ENCODE measurements at places on chromosomes 16 and 17. TPM values are rescaled to one million over a fixed set of nuclear protein-coding genes. Genes with fewer than 3 reads are reported as not detected.

Gene MRM1
- total RNA-seq = 9.3 TPM

- H3K27ac ChIP-seq = no peak overlapping the region
- H3K4me1 ChIP-seq = no peaks in the 10 kb centered on the region
- no peak for DNase-seq
- H3K27me3 ChIP-seq = no peaks in the 10 kb centered on the region
These were observed 688.8 kb upstream of the SALL1 start for GRCh38 chr16:51839727-51840462.

- H3K27me3 ChIP-seq = no peaks in the 10 kb centered on the region
- DNase-seq = no peak
- H3K4me1 ChIP-seq = no peaks in the 10 kb centered on the region
- no peak overlapping the region for H3K4me3 ChIP-seq
- H3K27ac ChIP-seq = no peak overlapping the region
These were observed 8.2 kb upstream of the RPL27 start for GRCh38 chr17:42989726-42990652.

GRCh38 chr17:77205396-77206125, 64.8 kb downstream of the SEC14L1 start:
- H3K36me3 ChIP-seq = peaks cover 8% of the 10 kb centered on the region
- H3K27me3 ChIP-seq = no peaks in the 10 kb centered on the region
- no peak overlapping the region for H3K27ac ChIP-seq
- H3K4me3 ChIP-seq = no peak overlapping the region

Gene ITGAD
- total RNA-seq = not detected

DNA sequence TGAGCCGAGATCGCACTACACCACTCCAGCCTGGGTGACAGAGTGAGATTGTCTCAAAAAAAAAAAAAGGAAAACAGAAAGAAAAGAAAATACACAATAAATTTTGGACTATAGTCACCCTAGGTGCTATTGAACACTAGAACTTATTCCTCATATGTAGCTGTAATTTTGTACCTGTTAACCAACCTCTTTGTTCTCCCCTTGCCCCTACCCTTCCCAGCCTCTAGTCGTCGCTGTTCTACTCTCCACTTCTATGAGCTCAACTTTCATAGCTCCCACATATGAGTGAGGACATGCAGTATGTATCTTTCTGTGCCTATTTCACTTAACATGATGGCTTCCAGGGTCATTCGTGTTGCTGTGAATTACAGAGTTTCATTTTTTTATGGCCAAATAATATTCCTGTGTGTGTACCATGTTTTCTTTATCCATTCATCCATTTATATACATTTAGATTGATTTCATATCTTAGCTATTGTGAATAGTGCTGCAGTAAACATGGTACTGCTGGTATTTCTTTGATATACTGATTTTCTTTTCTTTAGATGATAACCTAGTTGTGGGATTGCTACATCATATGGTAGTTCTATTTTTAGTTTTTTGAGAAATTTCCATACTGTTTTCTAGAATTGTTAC, 28.3 kb downstream of the VPS35L start:
- DNase-seq = peak; percentile 36
- H3K4me3 ChIP-seq = no peak overlapping the region
- H3K36me3 ChIP-seq = no peaks in the 10 kb centered on the region
- H3K27me3 ChIP-seq = no peaks in the 10 kb centered on the region
- no peaks in the 10 kb centered on the region for H3K4me1 ChIP-seq

GRCh38 chr16:11449716-11450115, 104.5 kb downstream of the RMI2 start:
- DNase-seq = no peak
- no peaks in the 10 kb centered on the region for H3K27me3 ChIP-seq
- H3K27ac ChIP-seq = no peak overlapping the region
- no peaks in the 10 kb centered on the region for H3K4me1 ChIP-seq

DNA sequence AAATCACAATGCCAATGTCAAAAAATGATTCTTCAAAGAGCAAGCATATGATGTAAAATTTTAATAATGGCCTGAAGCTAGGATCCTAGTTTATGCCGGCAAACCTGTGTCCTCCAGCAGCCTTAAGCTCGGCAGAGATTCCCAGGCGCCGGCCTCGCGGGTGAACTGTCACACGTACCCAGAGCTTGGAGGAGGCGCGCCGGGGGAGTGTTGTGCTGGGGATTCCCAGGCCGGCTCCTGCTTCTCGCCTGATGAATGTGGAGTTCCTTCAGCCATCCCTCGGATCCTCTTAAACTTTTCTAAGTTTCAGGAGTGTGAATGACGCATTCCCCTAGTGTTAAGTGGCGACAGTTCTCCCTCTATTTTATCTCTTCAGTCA, 19.1 kb upstream of the NTN1 start:
- no peak overlapping the region for H3K27ac ChIP-seq
- H3K27me3 ChIP-seq = no peaks in the 10 kb centered on the region
- DNase-seq = no peak
- H3K4me1 ChIP-seq = no peaks in the 10 kb centered on the region
- no peaks in the 10 kb centered on the region for H3K36me3 ChIP-seq

DNA sequence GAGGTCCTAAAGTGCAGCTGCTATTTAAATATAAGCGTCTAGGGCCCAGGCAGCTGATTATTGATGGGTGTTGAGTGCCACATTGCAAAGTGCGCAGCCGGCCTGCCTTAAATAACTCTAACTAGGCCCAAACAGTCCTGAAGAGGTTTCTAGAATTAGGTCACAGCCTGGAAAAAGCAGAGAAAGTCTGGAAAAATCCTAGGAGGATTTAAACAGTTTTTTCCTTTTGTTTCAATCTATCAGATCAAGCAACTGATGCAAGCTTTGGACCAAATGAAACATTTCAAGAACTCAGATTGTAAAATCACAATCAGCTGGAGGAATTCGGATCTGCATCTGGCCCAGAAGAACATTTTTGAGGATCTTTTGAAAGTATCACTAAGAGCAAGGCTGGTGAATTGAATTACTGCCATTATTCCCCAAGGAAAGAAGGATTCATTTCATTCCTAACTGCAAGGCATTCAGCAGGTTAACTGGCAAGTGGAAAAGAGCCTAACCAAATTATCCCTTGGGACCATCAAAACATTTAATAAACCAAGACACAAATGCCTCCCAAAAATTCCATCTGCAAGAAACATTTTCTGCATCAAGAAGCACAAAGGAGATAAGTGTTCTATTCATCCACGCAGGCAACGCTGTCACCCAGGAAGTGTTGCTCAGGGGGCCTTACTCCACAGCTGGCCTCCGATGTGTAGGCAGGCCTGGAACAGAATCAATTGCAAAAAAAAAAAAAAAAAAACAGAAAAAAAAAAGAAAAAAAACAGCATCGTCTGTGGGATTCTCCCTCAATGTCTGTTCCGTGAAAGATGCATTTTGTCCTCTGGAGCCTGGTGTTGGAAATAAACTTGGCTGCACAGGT, 46.1 kb downstream of the IRX3 start:
- no peak for DNase-seq
- no peaks in the 10 kb centered on the region for H3K27me3 ChIP-seq
- no peaks in the 10 kb centered on the region for H3K36me3 ChIP-seq
- H3K27ac ChIP-seq = no peak overlapping the region
- no peaks in the 10 kb centered on the region for H3K4me1 ChIP-seq
- no peak overlapping the region for H3K4me3 ChIP-seq

DNA sequence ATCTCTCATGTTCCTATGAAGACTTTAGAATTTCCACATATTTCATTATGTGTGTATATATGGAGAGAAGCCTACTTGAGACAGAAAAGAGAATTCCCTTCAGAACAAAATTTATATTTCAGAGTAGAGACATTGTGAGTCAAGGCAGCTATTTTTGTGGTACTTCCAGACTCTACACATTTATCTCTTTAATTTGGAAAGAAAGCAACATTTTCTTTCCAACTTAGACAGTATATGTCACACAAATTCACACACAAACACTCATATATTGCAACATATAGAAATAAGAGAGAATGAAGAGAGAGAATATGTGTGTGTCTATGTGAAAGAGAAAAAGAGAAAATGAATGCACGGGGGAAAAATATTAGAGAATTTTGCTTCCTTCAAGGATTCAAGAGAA, 158.8 kb downstream of the CDH8 start:
- H3K27ac ChIP-seq = no peak overlapping the region
- no peaks in the 10 kb centered on the region for H3K27me3 ChIP-seq
- no peak overlapping the region for H3K4me3 ChIP-seq
- no peak for DNase-seq
- no peaks in the 10 kb centered on the region for H3K4me1 ChIP-seq

Gene PSMC3IP
- 24.7 TPM for total RNA-seq

Gene TEKT1
- total RNA-seq = not detected

Gene KRTAP3-2
- not detected for total RNA-seq

Gene PLCG2
- total RNA-seq = 14.4 TPM

DNA sequence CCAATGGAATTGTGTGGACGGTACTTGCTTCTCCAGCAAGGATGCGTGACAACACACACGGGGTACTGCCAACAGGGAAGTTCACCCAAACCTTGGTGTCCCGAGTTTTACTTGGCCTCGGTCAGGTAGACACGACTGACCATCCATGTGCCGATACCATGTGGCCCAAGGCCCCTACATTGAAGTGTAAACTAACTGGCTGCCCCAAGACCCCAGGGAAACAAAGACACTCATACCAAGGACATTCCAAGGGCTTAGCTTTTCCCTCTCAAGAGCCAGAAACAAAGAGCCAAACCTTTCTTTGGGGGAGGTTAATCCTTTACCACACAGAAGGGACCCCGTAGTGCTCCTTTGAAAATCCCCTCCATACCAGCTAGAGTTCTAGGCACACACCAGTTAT, 215.9 kb upstream of the TNRC6C start:
- no peaks in the 10 kb centered on the region for H3K27me3 ChIP-seq
- no peaks in the 10 kb centered on the region for H3K36me3 ChIP-seq
- no peak overlapping the region for H3K27ac ChIP-seq
- no peak for DNase-seq
- no peak overlapping the region for H3K4me3 ChIP-seq

Gene MTSS2
- 45.5 TPM for total RNA-seq

DNA sequence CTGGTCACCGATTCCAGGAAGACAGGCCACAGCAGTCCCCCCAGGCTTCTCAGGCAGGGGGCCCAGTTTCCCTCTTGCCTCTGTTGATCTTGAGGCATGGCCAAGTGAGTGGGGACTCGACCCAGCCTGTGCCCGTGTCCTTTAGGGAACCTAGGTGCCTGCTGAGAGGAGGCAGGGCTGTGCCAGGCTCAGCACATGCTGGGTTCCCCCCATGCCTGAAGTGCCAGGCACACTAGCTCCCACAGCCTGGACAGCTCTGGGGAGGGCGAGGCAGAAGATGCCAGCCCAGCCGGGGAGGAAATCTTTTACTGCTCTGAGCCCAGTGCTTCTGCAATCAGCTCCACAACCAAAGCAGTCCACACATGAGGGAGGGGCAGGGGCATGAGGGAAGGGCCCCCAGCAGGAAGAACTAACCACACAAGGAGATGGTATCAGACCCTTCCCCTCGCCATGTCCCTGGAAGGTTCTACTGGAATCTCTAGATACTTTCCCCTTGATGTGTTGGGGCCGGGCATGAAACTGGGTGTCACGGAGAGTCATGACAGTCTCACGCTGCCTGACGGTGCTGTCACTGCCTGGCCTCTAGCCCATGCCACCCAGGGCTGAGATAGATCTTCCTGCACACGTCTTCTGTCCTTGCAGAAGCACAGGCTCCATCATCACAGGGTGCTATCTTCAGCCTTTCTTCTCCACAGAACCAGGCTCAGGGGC, 25.5 kb downstream of the MYO18A start:
- peaks cover 74% of the 10 kb centered on the region for H3K4me1 ChIP-seq
- no peak for DNase-seq
- H3K27ac ChIP-seq = peak overlapping the region; percentile 97

Gene FMNL1
- total RNA-seq = 2.8 TPM

- peaks cover 13% of the 10 kb centered on the region for H3K4me1 ChIP-seq
- H3K27ac ChIP-seq = no peak overlapping the region
- no peaks in the 10 kb centered on the region for H3K36me3 ChIP-seq
- peak overlapping the region; percentile 36 for H3K4me3 ChIP-seq
- no peak for DNase-seq
These were observed 578 bp downstream of the MYCBPAP start for GRCh38 chr17:50508573-50509460.

DNA sequence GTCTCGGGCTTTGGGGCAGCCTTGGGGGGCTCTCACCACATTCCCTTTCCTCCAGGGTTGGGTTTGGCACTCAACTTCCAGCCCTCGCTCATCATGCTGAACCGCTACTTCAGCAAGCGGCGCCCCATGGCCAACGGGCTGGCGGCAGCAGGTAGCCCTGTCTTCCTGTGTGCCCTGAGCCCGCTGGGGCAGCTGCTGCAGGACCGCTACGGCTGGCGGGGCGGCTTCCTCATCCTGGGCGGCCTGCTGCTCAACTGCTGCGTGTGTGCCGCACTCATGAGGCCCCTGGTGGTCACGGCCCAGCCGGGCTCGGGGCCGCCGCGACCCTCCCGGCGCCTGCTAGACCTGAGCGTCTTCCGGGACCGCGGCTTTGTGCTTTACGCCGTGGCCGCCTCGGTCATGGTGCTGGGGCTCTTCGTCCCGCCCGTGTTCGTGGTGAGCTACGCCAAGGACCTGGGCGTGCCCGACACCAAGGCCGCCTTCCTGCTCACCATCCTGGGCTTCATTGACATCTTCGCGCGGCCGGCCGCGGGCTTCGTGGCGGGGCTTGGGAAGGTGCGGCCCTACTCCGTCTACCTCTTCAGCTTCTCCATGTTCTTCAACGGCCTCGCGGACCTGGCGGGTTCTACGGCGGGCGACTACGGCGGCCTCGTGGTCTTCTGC, 8.4 kb downstream of the SLC16A3 start:
- H3K36me3 ChIP-seq = no peaks in the 10 kb centered on the region
- H3K4me3 ChIP-seq = no peak overlapping the region
- H3K27ac ChIP-seq = no peak overlapping the region
- DNase-seq = no peak
- H3K27me3 ChIP-seq = no peaks in the 10 kb centered on the region

Gene SPATA22
- total RNA-seq = not detected

DNA sequence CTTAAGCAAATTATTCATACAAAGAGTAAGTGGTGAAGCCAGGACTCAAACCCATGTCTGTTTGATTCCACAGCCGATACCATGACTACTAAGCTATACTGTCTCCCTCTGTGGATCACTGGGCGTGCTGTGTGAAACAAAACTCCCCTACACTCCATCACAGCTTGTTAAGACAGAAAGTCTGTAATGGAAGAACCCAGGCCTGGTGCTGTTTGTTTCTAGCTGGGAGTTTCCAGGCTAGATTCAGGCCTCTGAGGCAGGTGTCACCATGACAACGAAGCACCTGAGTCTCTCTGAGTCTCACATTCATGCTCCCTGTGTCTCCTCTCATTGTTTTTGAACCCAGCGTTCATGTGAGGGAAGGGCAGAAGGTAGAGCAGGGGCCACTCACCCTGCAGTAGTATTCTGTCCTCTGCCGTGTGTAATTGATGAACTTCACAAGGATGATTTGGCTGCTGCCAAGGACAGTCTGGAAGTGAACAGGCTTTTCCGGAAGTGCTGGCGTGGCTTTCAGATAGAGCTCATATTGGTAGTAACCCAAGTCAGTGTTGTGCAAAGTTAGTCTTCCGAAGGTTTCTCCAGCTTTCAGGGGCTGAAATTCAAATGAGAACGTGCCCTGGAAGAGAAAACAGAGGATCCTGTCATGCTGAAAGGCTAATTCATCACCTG, 8.6 kb upstream of the VAC14 start:
- no peak overlapping the region for H3K27ac ChIP-seq
- no peaks in the 10 kb centered on the region for H3K36me3 ChIP-seq
- DNase-seq = no peak
- H3K27me3 ChIP-seq = no peaks in the 10 kb centered on the region

GRCh38 chr17:78771758-78772382, 10.2 kb downstream of the CYTH1 start:
- no peaks in the 10 kb centered on the region for H3K4me1 ChIP-seq
- H3K27ac ChIP-seq = no peak overlapping the region
- H3K27me3 ChIP-seq = no peaks in the 10 kb centered on the region
- no peak for DNase-seq
- H3K36me3 ChIP-seq = no peaks in the 10 kb centered on the region
- no peak overlapping the region for H3K4me3 ChIP-seq

Gene MYH13
- total RNA-seq = not detected

Gene CLEC19A
- not detected for total RNA-seq
